Hepatocyte (in vitro differentiated cells): ENCODE measurements at places on chromosomes 4 and X. TPM values are rescaled to one million over a fixed set of nuclear protein-coding genes. Genes with fewer than 3 reads are reported as not detected.

DNA sequence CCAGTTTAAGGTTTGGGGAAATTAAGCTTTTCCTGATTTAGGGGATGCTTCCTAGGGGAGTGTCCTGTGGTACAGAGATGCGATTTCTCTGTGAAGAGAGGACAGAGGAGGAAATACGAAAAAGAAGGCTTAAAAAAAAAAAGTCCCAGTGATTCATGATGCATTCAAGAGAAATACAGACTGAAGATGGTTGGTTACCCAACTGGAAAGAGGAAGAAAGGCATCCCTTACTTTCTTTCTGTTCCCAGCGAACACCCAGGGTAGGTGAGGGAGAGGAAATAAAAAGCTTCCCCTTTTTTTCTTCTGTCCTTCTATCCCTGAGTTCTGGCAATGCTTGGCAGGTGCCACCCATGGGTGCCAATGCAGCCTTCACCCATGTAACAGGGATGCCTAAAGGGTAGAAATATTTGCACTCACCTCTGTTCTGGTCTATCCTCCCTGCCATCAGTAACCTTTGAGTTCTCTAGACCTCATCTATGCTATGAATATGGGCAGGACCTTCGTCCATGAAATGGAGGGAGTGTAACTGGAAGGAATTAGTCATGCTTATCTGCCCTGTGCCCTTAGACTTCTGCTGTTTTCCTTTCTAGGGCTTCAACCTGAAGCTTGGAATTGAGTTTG lies 230.1 kb upstream of the GALNTL6 start:
- no peak for DNase-seq

DNA sequence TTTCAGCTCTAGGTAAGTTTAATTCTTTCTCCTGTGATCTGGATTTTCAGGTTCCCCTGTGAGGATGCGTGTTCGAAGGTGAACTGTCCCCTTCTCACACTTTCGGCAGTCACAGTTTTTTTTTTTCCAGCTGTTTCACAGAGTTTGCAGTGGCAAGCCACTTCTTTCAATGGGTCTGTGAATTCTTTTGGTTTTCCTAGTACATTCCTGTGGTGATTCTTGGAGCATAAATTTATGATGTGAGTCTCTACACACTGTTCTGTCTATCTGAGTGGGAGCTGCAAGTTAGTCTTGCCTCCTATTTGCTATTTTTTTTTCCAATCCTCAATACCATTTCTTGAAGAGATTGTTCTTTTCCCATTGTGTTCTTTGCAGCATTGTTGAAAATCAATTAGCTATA lies 595.5 kb downstream of the RAPGEF2 start:
- DNase-seq, result no peak

DNA sequence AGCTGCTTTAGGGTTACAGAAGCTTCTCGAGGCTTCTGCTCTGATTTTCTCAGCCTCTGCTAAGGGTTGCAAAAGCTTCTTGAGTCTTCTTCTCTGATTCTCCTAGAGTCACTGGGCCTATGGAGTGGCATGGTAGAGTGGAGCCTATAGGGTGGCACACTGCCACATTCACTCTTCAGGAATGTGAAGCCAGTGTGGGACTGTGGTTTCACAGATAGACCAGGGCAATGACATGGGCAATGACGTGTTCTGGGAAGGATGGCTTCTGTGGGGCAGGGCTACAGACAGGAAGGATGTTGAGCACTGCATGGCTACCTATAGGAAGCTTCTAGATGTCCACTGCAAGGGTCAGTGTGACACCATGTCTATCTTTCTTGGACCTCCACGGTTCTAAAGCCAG lies 11.0 kb upstream of the MAMLD1 start:
- no peak for DNase-seq

- DNase-seq, result no peak
Measured at GRCh38 chrX:137424679-137425078, 141.2 kb upstream of the ZIC3 start.

GRCh38 chrX:149982310-149982709 lies 44.0 kb upstream of the EOLA2 start:
- DNase-seq, result no peak

DNA sequence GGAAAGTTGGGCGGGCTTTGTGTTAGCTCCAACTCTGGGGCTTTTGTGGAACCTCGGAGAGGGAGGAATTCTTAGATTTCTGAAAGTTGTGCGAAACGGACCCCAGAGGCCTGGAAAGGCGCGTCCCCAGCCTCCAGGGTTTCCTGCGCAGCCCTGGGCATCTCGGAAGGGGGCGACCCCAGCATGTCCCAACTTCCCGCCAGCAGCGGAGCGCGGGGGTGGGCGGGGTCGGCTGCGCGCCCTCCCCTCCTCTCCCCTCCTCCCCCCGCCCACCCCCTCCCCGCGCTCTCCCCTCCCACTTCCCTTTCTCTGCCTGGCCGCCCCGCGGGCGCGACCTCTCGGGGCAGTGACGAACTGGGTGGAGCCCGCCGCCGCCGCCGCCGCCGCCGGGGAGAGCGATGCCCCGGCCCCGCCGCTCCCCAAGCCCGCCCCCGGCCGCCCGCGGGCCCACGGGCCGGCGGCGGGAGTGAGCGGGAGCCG lies 16.8 kb downstream of the PTTG2 start:
- DNase-seq, result peak; percentile 93

- no peak for DNase-seq
Measured at GRCh38 chr4:162274354-162274753, 110.6 kb upstream of the FSTL5 start.

DNA sequence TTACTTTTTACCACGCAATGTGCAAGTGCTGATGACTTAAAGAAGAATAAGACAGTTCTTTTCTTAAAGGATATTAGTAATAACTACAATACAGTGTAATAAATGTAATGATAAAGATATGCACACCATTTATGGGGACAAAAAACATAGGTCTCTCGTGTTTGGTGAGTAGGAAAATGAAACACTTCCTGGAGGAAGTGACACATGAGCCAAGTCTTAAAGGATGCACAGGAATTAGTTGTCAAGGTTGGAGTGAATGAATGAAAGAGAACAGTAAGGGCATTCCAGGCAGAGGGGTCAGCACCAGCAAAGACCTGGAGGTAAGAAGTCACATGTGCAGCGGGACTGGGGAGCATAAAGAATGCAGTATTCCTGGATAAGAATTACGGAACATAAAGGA lies 112.7 kb downstream of the SH3RF1 start:
- DNase-seq, result no peak

- no peak for DNase-seq
Measured at GRCh38 chr4:24104158-24104565, 214.3 kb upstream of the PPARGC1A start.

Gene ODAM
- 3.8 and 5.3 TPM in 2 replicates for polyA plus RNA-seq

Gene MAGEB10
- not detected in 2 replicates for polyA plus RNA-seq

Gene CXCR3
- polyA plus RNA-seq, result not detected in 2 replicates

Gene NHSL2
- polyA plus RNA-seq, result 3.2 and 5.0 TPM in 2 replicates
